ENCODE measurements at places on chromosomes 7 and 10.

DNA sequence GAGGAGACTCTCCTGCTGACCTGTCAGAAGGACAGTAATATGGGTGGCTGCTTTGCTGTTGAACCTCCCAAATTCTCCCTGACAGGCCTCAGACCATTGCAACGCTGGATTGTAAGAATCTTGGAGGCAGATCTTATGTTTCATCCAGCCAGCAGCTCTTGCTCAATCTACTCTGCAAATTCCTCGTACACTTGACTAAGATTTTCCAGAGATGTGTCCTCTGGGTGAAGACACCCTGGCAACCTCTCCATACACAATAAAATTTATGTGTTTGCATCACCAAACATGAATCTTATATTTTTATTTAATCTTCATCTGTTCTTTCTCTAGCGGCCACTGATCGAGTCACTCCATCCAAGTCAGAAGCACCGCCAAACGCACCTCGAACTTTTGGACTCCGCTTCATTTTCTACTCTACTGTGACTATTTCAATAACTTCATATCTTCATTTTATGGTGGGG lies 623.1 kb downstream of the ACTR3B start:
- no peak for DNase-seq

- no peak for DNase-seq
Measured at GRCh38 chr7:138982204-138982623, 1.0 kb upstream of the KIAA1549 start.

- no peak for DNase-seq
Measured at GRCh38 chr7:30980751-30981150, 17.0 kb downstream of the GHRHR start.

DNA sequence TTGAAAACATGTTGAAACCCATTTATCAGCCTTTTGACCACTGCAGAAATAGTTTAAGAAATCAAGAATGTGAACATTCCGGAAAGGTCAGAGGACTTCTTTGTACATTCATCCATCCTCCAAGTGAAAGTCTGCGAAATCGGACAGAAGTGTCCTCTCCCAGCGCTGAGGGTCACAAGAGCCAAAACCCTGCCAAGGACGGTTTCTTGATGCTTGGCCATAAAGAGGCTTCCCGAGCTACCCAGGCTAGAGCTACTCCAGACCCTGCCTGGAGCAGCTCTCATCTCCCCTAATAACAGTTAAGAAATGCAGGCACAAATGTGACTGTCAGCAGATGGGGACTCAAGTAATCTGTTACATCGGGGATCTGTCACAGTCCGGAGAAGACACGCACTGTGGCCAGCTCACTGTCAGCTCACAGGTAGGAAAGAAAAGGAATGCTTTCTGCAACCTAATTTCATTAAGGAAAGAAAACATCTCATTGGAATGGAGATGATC lies 4.5 kb upstream of the CYTH3 start:
- DNase-seq = no peak

- no peak for DNase-seq
Measured at GRCh38 chr7:28774261-28774988, 183.7 kb downstream of the TRIL start.

GRCh38 chr7:52639981-52640380 lies 395.5 kb upstream of the POM121L12 start:
- DNase-seq = no peak

DNA sequence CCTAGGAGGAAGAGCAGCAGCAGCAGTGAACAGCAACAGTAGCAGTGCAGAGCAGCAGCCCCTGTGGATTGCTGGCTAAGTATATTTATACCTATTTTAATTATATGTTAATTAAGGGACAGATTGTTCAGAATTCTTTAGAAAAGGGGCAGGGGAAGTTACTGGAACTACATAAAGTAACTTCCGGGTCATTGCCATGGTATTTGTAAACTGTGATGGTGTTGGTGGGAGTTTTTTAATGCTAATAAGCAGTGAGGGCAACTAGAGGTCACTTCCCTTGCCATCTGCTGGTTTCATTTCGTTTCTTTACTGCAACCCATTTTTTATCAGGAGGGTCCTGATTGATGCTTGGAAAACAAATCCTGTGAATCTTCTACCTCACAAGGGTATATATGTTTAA lies 229.8 kb upstream of the PODXL start:
- DNase-seq = no peak

DNA sequence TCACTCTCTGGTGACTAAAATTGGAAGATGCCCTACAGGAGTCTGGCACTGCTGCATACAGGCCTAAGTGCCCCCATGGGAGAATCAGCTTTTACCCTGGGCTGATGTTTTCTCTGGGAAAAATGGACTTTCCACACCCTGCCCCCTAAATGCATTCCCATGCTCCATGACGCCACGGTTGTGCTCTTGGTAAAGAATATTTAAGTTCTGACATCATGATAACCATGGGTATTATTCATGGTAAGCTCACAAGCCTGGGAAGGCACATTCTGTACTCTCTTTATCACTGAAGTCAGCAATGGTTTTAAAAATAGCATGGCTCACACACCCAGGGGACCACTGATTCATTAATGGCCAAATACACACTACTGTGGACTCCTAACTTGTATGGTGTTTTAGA lies 43.4 kb downstream of the HIPK2 start:
- DNase-seq = no peak

DNA sequence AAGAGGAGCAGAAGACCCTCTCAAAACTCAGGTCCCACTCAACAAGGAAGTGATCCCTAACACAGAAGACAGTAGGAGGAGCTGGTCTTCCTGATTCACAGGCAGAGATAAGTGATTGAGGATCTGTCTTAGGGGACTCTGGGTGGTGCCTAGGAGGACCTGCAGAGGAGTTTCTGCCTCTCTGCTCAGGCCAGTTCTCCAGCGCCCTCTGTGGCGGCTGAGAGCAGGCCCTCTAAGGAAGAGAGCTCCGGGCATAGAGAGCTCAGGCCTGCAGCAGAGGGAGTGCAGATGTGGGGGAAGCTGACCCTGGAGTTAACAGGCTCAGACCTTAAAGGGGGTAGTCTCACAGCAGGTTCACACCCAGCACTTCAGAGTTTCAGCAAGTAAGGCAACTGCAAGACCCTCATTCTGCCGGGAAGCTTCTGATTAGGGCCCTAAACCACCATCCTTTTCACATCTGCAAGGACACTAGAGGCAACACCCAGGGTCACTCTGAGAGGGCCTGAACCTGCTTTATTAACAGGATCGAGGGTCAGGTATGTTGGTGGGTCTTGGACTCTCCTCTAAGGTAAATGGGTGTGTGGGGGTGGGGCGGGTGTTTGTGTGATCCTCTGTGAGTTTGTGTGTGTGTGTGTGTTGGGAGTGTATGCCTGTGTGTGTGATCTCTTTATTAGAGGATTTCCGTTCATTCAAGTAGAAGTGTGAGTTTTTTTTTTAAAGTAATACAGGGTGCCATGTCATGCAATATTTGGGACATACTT lies 57.6 kb upstream of the TARP start:
- DNase-seq = no peak

- DNase-seq = no peak
Measured at GRCh38 chr7:2373124-2373556, 18.5 kb downstream of the EIF3B start.

DNA sequence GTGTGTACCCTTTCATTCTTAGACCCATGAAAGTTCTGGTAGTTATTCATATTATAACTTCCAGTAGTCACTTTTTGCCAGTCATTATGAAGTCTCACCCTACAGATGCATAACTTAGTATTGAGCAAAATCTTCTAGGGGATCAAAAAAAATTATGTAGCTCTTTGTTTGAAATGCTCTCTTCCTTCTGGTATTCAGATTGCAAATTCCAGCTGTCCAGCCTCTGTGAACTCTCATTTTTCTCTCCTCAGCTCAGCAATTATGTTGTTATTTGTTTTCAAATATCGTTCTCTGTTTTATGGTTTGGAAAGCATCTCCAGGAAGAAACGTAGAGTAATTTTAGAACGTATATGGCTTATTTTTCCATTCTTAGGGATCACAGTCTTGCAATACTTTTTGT lies 442.5 kb downstream of the SEMA3D start:
- DNase-seq = no peak

DNA sequence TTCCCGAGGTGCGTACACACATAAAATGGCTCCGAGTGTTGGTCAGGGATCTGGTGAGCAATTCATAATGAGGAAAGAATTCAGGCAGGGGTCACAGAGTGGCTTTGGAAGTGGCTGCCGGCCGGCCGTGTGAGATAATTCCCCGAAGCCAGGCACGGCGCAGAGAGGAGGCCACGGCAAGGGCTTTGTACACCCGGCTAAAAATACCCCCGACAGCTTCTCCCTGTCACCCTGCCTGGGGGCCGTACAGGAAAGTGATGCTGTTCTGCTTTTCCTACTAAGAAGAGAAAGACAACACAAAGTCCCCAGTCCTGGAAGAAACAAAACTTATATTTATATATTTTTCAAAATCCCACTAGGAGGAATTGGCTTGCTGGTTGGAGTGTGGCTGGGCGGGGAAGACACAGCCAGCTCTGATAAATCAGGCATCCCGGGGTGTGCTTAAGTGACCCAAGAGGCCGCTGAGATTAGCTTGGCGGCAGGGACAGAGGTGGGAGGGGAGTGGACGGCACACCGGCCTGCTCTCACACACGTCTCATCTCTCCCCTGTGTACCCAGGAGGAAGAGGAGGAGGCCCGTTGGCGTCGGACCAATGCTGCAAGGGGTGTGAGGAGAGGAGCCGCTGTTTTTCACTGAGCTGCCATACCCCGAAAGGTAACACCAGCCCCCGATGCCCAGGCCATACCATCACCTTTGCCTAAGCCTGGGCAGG lies 70.5 kb downstream of the ZMIZ1 start:
- no peak for DNase-seq

DNA sequence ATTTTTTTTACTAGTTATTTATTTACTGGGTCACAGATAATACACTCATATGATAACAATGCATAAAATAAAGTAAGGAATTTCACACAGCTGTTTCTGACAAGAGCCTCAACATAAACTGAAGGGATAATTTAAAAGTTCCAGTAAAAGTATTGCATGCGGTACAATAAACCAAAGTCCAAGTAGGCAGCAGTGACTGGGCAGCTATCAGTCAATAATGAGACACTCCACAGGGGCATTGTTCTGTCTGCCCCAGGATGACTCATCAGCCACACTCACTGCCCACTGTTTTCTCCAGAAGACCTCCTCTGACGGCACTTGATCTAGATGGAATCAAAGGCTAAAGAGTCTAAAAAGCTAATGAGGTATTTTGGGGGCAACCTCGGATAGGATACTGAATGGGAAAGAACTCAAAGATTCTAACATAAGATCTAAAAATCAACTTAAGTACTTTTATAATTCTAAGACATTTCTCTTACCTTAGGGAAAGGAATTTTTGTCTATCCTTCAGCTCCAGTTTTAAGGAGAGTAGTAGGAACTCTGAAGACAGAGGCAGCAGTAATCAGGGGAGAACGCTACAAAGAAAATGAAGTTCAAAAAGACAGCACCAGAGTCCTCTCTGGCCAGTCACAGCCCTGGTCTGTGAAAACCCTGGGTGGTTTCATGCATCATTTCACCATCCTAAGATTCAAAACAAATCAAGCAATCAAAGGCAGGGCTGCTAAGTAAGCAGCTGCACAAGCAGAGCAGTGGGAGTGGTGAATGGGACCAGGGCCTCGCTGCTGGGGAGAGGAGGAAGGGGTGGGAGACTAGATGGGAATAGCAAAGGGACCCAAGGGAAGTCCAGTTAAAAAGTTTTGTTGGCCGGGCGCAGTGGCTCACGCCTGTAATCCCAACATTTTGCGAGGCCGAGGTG lies 175.1 kb downstream of the AVL9 start:
- DNase-seq = no peak

DNA sequence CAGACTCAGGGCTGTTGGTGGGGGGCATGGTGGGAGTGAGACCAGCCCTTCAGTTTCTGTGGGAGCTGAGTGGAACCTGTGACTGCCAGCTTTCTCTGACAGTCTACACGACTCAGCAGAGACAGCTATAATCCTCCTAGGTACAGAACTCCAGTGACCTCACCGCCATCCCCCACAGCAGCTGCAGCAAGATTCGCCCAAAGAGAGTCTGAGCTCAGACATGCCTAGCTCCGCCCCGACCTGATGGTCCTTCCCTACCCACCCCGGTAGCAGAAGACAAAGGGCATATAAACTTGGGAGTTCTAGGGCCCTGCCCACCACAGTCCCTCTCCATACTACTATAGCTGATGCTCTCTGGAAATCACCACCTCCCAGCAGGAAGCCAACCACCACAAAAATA lies 500.1 kb downstream of the ETV1 start:
- no peak for DNase-seq

- no peak for DNase-seq
Measured at GRCh38 chr10:10207538-10207937, 810.1 kb upstream of the CELF2 start.

- no peak for DNase-seq
Measured at GRCh38 chr7:54864663-54865062, 105.7 kb upstream of the SEC61G start.

DNA sequence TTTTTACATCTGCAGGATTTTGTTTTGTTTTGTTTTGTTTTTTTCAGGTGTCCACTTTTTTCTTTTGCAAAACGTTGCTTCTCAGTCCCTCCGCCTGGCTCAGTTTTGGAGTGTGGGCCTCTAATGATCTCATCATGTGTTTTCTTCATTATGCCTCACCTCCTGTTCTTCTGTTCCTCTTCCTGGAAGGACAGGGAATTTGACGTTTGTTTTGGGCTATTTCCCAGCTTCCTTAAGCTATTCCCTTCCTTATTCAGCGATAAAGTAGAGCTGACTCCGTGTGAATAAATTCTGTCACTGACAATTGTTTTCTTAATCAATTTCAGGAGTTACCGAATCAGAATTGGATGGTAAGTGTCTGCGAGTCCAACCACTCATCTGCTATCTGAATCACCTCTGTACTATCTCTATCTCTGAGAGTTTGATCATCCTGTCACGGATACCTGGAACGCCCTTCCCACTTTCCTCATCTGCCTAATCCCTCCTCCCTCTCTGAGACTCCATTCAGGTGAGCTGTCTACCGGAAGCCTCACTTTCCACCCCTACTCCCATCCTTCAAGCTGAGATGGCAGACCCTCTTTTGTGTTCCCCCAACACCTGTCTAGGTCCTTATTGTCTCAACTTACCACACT lies 218.4 kb downstream of the GATA3 start:
- no peak for DNase-seq

GRCh38 chr7:75850235-75850634 lies 28.6 kb upstream of the RHBDD2 start:
- DNase-seq = no peak

GRCh38 chr10:124996127-124996853 lies 54.4 kb downstream of the ZRANB1 start:
- no peak for DNase-seq

DNA sequence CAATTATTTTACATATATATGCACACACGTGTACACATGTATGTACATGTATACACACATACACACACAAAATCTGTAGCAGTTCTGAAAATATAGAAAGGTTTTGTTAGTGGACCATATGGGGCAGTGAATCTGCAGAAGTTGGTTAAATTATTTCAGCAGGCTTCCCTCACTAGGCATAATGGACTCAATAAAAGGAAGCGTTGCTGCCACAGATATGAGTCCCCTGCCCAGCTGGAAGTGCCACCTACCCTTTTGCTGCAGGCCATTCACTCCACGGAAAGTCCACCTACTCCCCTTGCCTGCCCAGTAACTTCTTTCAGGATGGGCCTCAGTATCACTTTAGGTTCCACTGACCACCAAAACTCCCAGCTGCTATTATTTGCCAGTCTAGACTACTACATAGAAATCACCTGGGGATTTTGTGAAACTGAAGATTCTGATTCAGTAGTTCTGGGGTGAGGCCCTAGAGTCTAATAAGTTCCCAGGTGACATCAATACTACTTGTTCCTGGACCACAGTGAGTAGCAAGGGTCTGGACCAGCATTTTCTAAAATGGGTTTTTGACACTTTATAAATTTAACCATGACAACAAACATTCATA lies 29.3 kb upstream of the CROT start:
- no peak for DNase-seq
